ENCODE measurements at places on chromosomes 2 and 18.

- H3K27ac ChIP-seq, result peak overlapping the region; percentile 86
- DNase-seq, result peak; percentile 55
- H3K27me3 ChIP-seq, result no peaks in the 10 kb centered on the region
- peak overlapping the region; percentile 93 for H3K4me3 ChIP-seq
These were observed 1.2 kb downstream of the BMPR2 start for GRCh38 chr2:202377207-202377761.

GRCh38 chr2:109239720-109240119, 110.7 kb downstream of the SH3RF3 start:
- H3K27ac ChIP-seq, result no peak overlapping the region
- peak; percentile 81 for DNase-seq
- H3K4me1 ChIP-seq, result peaks cover 21% of the 10 kb centered on the region
- no peaks in the 10 kb centered on the region for H3K27me3 ChIP-seq

DNA sequence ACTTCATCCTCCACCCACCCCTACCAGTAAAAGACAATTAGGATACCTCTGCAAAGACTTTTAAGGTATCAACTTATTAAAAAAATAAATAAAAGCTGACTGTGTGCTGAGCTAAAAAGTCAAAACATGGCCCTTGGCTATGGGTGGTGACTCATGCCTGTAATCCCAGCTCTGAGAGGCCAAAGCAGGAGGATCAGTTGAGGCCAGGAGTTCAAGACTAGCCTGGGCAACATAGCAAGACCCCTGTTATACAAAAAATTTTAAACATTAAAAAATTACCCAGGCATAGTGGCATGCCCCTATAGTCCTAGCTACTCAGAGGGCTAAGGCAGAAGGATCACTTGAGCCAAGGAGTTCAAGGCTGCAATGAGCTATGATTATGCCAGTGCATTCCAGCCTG, 297.4 kb upstream of the FBXO11 start:
- no peak overlapping the region for H3K4me3 ChIP-seq
- no peaks in the 10 kb centered on the region for H3K36me3 ChIP-seq
- no peaks in the 10 kb centered on the region for H3K4me1 ChIP-seq
- DNase-seq, result no peak
- no peak overlapping the region for H3K27ac ChIP-seq
- H3K27me3 ChIP-seq, result no peaks in the 10 kb centered on the region

GRCh38 chr18:9109523-9109922, 7.0 kb downstream of the NDUFV2 start:
- H3K27me3 ChIP-seq, result no peaks in the 10 kb centered on the region
- peaks cover 7% of the 10 kb centered on the region for H3K4me1 ChIP-seq
- H3K36me3 ChIP-seq, result peaks cover 7% of the 10 kb centered on the region
- peak; percentile 66 for DNase-seq
- H3K27ac ChIP-seq, result no peak overlapping the region
- peak overlapping the region; percentile 57 for H3K4me3 ChIP-seq

- peak; percentile 70 for DNase-seq
- H3K4me1 ChIP-seq, result peaks cover 2% of the 10 kb centered on the region
- no peaks in the 10 kb centered on the region for H3K36me3 ChIP-seq
- no peak overlapping the region for H3K4me3 ChIP-seq
- H3K27ac ChIP-seq, result no peak overlapping the region
These were observed 48.9 kb upstream of the IL1RL1 start for GRCh38 chr2:102262216-102263129.

GRCh38 chr2:224410946-224411561, 9.1 kb upstream of the FAM124B start:
- no peaks in the 10 kb centered on the region for H3K27me3 ChIP-seq
- H3K27ac ChIP-seq, result no peak overlapping the region
- no peaks in the 10 kb centered on the region for H3K4me1 ChIP-seq
- H3K4me3 ChIP-seq, result no peak overlapping the region
- no peak for DNase-seq
- no peaks in the 10 kb centered on the region for H3K36me3 ChIP-seq

DNA sequence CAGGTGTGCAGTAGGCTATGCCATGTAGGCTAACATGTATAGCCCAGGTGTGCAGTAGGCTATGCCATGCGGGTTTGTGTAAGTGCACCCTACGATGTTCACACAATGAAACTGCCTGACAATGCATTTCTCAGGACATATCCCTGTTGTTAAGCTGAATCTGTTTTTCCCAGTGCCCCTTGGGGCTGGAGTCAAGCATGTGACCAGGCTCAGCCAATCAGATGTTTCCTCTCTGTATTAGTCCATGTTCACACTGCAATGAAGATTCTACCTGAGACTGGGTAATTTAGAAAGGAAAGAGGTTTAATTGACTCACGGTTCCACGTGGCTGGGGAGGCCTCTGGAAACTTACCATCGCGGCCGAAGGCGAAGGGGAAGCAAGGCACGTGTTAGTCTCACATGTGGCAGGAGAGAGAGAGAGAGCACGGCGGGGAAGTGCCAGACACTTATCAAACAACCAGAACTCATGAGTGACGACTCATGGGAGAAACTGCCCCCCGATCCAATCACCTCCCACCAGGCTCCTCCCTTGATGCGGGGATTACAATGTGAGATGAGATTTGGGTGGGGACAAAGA, 24.2 kb downstream of the ITM2C start:
- no peak for DNase-seq
- peaks cover 6% of the 10 kb centered on the region for H3K4me1 ChIP-seq
- no peak overlapping the region for H3K4me3 ChIP-seq

- H3K27me3 ChIP-seq, result no peaks in the 10 kb centered on the region
- H3K4me3 ChIP-seq, result no peak overlapping the region
- DNase-seq, result peak; percentile 33
- H3K27ac ChIP-seq, result no peak overlapping the region
- peaks cover 2% of the 10 kb centered on the region for H3K4me1 ChIP-seq
These were observed 216.5 kb downstream of the CDCA7 start for GRCh38 chr2:173571021-173571821.

- peak overlapping the region; percentile 64 for H3K27ac ChIP-seq
- no peaks in the 10 kb centered on the region for H3K27me3 ChIP-seq
- H3K4me3 ChIP-seq, result no peak overlapping the region
- DNase-seq, result no peak
- peaks cover 17% of the 10 kb centered on the region for H3K4me1 ChIP-seq
These were observed 118.3 kb downstream of the MGAT5 start for GRCh38 chr2:134372141-134372540.
